ENCODE measurements at places on chromosomes 3 and 15.
A peak's percentile ranks its signal among the peaks of the same experiment; 100 is the strongest.

GRCh38 chr3:122986693-122987179 lies 40.8 kb downstream of the SEMA5B start:
- DNase-seq, result no peak

DNA sequence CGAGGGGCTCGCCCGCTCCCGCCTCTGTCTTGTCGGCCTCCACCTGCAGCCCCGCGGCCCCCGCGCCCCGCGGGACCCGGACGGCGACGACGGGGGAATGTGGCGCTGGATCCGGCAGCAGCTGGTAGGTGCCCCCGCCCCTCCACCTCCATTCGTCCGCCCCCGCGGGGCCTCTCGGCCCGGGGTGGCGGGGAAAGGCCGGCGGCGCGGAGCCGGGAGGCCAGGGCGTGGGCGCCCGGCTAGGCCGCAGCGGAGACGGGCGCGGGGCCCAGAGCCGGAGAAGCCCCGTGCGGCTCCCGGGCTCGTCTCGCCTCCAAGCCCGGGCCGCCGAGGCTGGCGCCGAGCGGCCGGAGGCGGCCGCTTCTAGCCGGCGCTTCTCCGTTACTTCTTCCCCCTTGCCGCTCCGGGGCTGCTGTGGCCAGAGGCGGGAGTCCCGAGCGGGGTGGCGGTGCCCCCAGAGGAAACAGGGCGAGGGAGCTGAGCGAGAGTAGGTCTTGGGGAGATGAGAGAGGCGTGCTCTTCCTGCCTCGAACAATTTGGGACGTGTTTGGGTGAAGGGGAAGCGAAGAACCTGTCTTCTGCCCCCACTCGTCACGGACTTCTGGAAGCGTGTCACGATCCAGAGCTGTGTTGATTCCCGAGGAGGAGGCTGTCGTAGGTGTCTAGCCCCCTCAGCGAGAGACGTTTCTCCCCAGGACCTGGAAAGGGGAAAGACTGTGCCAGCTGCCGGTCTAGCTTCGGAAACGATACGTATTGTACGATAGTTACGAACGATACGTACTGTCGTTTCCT lies 555 bp downstream of the ATP11B start:
- no peak for DNase-seq

DNA sequence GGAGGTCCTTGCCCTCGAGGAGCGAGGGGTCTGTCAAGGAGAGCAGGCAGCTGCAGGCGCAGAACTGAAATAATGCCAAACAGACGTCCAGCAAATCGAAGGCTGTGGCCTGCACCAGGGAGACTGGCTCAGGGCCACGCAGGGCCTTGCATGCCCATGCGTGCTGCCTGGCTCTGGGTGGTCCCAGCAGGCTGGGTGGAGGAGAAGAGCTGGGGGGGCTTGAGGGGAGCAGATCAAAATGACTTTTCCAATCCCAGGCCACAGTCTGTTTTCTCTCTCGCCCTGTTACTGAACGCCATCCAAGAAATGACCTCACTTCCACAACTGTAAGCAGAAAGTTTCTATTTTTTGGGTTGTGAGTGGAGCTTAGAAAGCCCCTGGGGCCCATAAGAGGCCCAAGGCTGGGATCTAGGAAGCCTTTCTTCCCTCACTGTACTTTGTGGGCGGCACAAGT lies 96.9 kb upstream of the RPL32 start:
- no peak for DNase-seq

- no peak for DNase-seq
Observed at GRCh38 chr3:183381179-183381578, 47.2 kb downstream of the MCF2L2 start.

DNA sequence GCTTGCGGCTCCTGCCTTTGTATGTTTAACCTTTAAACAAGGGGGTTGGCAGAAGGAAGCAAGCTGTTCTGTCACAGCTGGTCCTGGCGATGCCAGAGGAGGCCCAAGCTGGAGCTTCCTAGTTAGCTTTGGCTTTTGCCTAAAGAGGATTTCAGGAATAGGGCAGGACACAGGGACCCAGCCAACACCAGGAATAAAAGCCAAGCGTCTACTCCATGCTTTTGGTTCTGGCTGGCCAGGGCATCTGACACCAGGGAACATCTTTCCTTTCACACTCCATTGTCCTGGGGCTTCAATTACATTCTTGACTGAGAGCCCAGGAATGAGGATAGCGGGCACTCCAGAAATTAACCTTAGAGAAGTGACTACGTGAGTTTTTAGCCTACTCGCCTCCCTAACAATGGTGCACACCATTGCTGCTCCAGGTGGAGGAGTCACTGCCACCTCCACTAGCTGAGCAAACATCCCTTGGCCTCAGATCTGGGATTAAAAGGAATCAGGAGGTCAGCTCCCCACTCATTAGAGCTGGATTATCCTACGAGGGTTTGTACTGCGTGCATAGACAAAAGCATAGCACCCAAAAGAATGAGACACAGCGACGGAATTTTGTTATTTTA lies 38.2 kb downstream of the TPM1 start:
- DNase-seq, result no peak

DNA sequence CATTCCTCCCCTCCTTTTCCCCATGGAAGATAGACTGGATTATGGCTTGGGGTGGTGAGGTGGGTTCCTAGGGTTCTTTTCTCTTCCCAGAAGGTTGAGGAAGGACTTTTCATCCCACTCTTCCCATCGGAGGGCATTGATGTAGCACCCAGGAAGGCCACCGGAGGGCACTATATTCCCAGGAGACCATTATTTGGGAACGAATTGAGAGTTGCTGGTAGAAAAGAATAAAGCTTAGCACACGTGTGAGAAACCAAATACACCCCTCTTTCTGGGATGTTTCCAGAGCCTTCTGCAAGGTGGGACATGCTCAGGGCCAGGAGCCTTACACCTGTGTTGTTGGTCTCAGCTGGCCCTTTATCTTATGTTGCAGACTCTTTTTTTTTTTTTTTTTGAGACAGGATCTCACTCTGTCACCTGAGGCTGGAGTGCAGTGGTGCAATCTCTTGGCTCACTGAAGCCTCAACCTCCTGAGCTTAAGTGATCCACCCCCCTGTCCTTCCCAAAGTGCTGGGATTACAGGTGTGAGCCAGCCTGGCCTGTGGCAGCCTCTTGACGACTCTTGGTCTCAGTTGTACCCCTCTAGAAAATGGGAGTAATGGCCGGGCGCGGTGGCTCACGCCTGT lies 6.3 kb upstream of the CDC25A start:
- peak; percentile 39 for DNase-seq

GRCh38 chr3:196763179-196763578 lies 23.5 kb downstream of the PAK2 start:
- DNase-seq, result no peak

GRCh38 chr3:25583343-25583742 lies 81.4 kb downstream of the TOP2B start:
- no peak for DNase-seq

- no peak for DNase-seq
Observed at GRCh38 chr15:101056366-101057334, 137.5 kb downstream of the LRRK1 start.

DNA sequence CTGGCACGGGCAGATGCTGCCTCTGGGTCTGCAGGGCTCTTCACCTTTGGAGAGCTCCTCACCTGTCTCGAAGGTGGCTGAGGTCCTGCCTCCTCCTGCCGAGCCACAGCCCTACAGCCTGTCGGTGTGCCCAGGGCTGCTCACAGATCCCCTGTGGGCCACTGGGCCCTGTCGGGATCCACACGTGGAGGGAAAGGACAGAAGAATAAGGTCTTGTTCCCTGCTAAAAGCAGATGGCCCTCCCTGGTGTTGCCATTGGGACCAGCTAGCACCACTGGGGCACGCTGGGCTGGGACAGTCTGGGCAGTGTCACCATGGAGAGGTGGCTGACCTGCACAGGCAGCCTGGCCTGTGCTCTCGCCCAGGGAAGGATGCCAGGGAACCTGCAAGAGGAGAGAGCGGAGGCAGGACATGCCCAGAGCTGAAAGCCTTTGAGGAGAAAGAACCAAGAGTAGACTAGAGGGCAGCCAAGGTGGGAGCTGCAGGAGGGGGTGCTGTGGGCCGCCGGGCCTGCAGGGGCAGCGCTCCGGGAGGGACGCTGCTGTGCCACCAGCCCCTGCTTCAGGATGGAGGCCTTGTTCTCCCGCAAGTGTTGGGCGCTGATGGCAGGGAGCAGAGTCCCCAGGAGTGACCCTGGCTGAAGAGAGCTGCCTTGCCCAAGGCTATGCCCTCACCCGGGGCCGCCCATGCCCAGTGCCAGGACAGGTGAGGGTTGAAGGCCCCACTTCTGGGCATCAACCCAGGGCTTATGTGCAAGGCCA lies 210.2 kb downstream of the XXYLT1 start:
- no peak for DNase-seq

DNA sequence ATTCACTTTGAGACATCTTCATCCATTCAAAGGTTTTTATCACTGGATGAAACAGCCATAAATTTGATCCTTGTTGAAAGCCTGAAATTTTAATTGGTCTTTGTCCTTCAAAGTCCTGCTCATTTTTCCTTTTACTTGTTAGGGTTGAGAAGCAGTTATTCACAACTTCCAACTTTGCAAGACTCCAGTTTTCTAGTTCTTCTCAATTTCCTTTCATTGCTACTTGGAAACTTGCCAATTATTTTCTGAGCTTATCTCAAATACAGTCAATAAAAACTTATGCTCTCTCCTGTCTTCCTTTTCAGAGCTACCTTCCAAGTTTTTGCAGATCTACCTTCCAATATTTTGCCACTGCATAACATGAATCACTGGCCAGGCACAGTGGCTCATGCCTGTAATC lies 23.7 kb upstream of the CD276 start:
- no peak for DNase-seq

DNA sequence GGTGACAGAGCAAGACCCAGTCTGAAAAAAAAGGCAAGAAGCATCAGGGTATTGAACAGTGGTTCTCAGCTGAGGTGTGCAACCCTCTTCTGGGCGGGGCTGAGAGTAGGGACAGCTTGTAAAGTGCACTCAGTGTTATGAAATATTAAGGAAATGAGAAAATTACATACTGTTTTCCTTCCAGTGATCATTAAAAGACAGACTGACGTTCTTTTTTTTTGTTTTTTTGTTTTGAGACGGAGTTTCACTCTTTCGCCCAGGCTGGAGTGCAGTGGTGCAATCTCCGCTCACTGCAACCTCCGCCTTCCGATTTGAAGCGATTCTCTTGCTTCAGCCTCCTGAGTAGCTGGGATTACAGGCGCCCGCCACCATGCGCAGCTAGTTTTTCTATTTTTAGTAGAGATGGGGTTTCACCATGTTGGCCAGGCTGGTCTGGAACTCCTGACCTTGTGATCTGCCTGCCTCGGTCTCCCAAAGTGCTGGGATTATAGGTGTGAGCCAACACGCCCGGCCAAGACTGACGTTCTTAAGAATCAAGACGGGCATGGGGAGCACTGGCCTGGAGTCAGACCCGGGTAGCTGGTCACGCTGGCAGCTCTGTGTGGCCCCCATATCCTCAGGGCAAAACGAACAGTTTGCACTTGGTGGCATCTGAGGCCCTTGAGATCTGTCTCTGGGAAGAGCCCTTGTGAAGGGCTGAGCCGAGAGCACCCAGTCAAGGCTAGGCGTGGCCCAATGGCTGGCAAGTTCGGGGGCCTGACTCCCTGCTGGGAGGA lies 11.4 kb downstream of the MAN2A2 start:
- DNase-seq, result no peak

GRCh38 chr15:33716025-33716424 lies 252.3 kb upstream of the CHRM5 start:
- no peak for DNase-seq

GRCh38 chr3:164498917-164499316 lies 579.4 kb downstream of the SI start:
- no peak for DNase-seq

GRCh38 chr3:13176445-13176844 lies 103.2 kb upstream of the IQSEC1 start:
- DNase-seq, result no peak
